Spinal cord (tissue), 10 donors: ENCODE measurements at places on chromosomes 2 and 18. TPM values are rescaled to one million over a fixed set of nuclear protein-coding genes. Genes with fewer than 3 reads are reported as not detected.

The ITGB6 gene
- total RNA-seq = 0.06 TPM

The PKDCC gene
- 175 TPM for total RNA-seq

DNA sequence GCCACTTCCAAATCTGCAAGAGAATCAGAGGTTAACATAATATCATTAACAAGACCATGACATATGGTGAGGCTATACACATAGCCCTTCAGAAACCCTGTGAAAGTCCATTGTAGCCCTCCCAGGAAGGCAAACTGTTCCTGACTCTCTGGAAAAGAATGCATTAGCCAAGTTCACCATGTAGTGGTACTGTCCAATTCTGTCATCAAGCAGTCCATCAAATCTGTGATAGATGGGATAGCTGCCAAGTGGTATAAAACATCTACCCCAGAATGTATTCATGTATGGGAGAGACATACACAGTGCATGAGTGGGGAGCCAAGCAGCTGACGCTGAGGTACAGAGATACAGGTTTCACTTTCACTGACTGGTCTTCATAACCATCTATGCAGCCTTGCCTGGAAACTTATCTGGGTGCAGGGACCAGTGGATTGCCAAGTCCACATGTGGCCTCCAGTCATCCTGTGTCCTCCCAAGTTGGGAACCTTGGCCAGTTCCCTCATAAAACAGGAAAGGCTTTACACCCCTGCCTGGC is 281.1 kb downstream of the MBD2 start:
- DNase-seq = no peak

GRCh38 chr18:50401888-50402287 is 27.0 kb downstream of the SKA1 start:
- DNase-seq = peak; percentile 6

The RAMP1 gene
- 36.6 TPM for total RNA-seq

The CDH7 gene
- 16.6 TPM for total RNA-seq

GRCh38 chr18:79911344-79912270 is 39.8 kb downstream of the SLC66A2 start:
- no peak for DNase-seq

DNA sequence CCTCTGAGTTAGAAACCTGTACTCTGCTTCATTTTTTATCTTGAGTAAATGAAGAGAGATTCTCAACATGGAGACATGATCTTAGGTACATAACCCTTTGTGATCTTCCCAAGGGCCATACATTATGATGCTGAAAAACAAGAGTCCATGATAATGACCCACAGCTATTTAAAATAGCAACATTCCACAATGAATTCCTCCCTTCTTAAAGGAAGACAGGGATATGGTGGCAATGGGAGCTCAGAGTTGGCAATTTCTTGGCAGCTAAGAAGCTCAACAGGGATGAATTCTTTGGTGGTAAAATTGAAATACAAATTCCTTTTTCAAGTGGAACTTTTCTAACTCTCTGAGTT is 638.5 kb downstream of the CNTNAP5 start:
- no peak for DNase-seq

DNA sequence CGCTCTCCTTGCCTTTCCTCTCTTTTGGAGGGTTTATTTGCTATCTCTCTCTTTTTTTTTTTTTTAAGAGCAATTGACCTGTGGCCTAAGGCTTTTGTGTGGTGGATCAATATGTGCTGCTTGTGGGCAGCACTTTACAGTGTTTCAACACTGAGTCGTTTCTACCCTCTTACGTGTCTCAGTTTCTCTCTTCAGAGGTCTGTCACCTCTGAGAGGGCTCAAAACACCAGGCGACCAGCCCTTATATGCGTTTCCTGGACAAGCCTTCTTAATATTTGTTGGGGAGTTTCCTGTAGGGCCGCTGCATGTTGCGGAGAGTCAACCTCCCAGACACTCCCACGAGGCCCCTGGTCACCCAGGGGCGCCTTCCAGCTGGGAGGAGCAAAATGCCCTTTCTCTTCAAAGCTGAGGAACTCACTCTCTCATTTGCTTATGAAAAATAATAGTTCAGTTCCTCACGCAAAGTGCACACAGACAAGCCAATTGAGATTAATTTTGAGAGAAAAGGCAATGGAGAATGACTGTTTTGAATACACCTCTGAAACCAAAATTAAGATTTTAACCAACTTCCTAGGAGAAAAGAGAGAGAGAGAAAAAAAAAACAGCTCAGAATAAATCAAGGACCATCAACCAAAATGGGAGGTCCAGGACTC is 96.3 kb upstream of the B3GNT2 start:
- DNase-seq = no peak

The GKN2 gene
- total RNA-seq = not detected

- no peak for DNase-seq
Observed at GRCh38 chr2:118179445-118179844, 91.2 kb downstream of the INSIG2 start.

DNA sequence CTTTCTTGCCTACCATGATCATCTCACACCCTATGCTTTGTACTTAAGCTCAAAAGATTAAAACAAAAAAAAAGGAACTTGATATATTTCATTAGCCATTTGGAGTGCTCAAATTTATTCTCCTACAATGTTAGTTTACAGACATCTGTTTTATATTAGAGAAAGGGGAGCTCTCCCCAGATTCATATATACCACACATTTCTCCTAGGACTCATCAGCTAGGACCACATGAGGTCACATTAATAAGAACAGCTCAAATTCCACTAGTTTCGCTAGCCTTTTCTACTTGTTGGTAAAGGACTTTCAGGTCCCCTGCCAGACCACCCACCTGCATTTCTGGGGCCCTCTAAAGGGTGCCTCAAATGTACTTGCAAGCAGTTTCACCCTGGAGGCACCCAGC is 151.2 kb upstream of the MMADHC start:
- DNase-seq = no peak

The GATA6 gene
- total RNA-seq = 0.89 TPM

DNA sequence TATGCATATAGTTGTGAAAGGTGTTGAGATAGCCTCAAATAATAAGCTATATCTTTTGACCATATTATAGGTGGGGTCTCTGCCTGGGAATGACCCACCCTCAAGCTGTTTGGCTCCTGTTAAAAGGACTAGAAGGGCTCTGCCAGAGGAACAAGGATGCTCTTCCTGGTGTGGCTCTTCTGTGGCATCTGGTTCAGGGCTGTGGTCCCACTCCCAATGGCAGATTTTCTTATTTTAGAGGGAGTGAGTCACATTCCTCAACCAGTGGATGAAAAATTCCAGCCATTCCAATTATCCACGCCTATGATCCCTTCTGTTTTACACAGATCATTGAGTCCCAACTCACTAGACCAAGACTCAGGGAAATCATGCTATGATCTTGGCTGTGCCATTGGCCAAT is 119.9 kb downstream of the PARD3B start:
- no peak for DNase-seq

- DNase-seq = no peak
Observed at GRCh38 chr2:186853951-186854350, 5.0 kb upstream of the ZSWIM2 start.

- DNase-seq = no peak
Observed at GRCh38 chr2:241613017-241613780, 23.8 kb downstream of the THAP4 start.
